CD4-positive, alpha-beta T cell treated with Interleukin-10 for 1 hour (primary cell): ENCODE measurements at places on chromosomes 6 and 20.

- DNase-seq = no peak
These were observed 55.4 kb downstream of the IPCEF1 start for GRCh38 chr6:154301086-154301625.

- no peak for DNase-seq
These were observed 136.8 kb upstream of the RNF24 start for GRCh38 chr20:4151991-4152695.

DNA sequence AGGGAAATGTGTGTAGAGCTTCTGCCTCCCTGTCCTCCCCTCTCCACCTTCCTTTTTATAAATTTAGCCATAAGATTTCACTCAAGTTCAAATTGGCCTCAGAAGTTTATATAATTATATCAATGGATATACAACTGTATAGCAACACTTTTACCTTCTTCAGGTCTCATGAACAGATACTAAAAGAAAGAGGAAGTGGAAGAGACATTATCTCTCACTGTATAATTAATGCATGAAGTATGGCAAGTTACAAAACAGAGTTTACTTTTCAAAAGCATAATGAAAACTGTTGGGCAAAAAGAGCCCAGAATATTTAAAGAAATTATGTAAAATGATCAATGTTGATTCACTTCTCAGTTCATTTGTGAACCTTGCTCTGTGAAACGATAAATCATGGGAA lies 99.7 kb downstream of the PDE7B start:
- DNase-seq = no peak

DNA sequence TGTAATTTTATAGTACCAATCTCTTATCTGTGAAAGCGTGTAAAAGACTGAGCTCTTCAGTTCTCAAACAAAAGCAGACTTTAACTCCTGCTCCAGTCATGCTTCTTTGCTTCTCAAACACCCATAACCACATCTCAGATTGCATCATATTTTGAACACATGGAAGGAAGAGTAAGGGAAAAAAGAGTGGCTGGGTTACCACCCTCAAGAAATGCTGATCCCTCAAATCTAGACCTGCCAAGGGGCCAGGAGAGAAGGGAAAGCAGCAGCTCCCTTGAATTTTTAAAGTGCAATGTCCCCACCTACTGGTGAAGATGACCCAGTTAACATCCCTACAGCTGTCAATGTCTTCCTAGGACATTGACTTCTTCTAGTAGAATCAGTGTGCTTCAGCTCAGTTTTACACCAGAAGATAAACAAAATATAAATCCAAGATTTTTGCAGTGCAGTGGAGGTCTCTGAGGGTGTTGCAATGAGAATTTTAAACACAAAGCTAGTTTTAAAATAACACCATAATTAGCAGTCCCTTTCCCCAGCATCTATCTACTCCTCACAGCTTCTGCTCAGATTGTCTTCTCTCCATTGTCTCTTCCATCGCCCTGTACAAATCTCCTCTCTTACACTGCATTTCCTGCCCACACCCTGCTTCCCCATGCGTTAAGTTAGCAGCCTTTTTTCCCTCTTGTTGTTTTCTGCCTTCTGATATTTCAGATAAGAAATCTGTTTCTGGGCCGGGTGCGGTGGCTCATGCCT lies 22.6 kb upstream of the HLA-DQB2 start:
- peak; percentile 61 for DNase-seq

DNA sequence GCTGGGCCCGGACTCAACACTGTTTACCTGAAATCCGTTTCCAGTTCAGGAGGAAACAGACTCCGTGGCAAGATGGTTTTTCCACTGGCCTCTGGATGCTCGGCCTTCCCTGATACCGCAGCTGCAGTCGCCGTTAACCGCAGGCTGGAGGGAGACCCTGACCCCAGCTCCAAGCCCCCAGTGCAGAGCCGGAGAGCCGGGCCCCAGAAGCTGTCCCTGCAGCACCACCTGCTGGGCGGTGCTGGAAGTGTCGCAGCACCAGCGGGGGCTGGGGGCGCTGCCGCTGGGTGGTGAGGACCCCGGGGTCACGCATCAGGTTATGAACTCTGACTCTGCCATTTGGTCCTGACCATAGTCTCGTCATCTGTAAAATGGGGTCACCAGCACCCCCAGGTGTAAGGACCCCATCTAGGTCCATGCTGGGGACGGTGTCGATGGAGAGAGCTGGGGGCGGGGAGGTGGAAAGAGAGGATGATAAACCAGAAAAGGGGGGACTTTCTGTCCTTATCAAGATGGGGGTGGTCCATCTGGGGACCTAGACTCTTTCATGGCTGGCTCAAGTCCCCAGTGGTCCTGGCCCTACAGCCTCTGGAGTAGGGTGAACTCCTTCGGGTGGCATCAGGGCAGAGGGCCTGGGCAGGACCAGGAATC lies 20.8 kb upstream of the CHRNA4 start:
- DNase-seq = peak; percentile 25

- DNase-seq = peak; percentile 39
These were observed 84.2 kb downstream of the TRERF1 start for GRCh38 chr6:42367353-42368011.

- DNase-seq = no peak
These were observed 5.1 kb downstream of the PRRT1 start for GRCh38 chr6:32146687-32147086.

DNA sequence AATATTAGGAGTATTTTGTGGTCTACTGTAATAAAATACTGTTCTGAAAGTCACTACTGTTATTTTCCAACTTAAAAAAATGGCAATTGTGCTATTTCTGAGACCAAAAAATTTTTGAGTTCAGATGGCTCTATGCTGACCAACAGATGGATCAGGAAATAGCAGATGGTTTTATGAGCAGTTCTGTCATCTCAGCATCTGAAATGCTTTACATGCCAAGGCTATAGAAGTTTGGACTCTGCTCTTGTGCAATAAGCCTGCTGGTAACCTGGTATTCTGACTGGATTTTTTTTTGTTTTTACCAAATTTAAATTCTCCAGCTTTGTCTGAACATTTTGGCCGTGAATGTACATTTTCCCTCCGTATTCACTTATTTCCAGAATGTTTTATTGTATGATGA lies 1127.5 kb downstream of the GRIK2 start:
- no peak for DNase-seq

GRCh38 chr6:13859871-13860555 lies 45.7 kb upstream of the MCUR1 start:
- no peak for DNase-seq

GRCh38 chr6:4180652-4181255 lies 45.4 kb upstream of the ECI2 start:
- DNase-seq = peak; percentile 2

DNA sequence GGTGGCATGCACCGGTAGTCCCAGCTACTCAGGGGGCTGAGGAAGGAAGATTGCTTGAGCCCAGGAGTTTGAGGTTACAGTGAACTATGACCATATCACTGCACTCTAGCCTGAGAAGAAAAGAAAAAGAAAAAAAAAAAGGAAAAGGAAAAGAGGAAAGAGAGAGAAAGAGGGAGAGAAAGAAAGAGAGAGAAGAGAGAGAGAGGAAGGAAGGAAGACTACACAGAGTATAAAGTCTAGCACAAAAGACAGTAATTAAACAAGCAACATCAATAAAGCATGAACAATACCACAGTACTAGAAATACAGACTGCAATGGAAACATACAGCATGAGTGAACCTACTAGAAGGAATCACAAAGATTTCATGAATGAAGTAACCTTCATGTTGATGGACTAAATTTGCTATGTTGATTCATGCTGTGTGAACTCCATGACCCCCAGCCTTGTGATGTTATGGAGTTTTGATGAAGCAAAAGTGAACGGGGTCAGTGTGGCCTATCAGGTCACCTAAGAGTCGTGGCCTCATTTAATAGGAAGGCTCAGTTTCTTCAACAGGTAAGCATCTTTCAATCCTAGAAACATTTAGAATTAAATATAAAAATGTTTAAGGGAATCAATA lies 57.6 kb downstream of the NUDT3 start:
- DNase-seq = no peak

- DNase-seq = no peak
These were observed 61.6 kb downstream of the MDGA1 start for GRCh38 chr6:37636116-37636515.

DNA sequence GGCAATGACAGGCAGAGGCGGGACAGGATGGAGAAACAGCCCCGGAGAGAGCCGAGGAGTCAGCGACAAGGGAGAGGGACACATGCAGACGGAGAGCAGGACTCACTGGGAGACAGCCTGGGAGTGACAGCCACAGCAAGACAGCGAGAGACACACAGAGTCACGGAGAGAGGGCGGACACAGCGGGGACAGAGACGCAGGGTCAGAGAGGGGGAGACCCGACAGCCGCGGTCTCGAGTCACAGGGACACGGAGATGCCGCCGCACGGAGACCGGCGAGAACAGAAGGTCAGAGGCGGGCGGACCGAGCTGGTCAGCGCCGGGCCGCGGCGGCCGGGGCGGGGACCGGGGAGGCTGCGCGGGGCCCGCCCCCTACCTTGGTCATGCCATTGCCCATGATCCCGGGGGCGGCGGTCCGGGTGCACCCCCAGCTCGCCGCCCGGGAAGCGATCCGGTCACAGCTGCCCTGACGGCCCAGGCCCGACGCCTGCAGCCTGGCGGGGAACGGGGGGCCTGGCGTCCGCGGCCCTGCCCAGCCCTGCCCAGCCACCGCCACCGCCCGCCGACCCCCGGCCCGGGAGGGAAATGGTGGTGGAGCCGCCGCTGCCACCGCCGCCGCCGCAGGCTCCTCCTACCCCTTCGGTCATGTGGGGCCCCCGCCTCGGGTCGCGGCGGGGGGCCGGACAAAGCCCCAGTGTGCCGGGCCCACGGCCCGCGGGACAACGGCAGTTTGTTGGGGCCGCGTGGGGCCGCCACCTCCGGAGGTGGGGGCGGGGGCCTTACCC lies at the start of the genes DUSP15 and TTLL9:
Gene DUSP15, minus strand, starts transcription at position 586 of the 784 bp plus-strand sequence. Its CDS starts 190 bp downstream, at position 396.
Gene TTLL9, plus strand, starts transcription at position 693 of the 784 bp plus-strand sequence. CDS start 493 bp downstream, outside the sequence.
- DNase-seq = no peak

DNA sequence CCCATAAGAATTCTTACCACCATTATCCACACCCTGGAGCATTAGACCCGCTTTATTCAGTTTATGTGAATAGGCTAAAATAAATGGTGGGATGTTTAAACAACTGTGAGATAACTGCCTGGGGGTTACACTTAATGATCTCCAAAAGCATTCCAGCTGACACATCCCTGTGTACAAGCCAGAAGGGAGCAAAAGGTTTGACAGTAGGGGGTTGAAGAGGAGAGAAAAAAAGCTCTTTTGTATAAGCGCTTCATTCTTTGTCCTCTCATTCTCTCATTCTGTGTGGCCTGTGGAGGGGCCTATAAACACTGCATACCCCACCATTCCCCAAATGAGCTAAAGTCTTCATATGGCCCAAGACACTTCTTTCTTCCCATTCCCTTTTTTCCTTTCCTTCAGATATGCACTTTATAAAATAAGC lies 30.8 kb upstream of the COL21A1 start:
- DNase-seq = no peak

DNA sequence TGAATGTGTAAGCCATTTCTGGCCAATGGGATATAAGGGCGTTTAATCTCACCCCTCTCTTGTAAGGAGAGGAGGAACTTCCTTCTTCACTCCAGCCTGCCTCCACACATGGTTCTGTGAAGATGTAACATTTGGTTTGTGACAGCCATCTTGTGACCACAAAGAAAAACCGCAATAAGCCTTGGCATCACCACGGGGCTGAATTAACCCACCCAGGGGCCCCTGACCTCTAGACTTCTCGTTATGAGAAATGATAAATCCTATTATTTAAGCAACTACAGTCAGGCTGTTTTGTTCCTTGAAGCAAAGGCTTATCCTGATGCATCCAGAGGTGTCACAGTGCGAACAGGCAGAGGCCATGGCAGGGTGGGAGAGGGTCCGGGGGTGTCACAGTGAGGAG lies 139.7 kb downstream of the CDC5L start:
- no peak for DNase-seq

DNA sequence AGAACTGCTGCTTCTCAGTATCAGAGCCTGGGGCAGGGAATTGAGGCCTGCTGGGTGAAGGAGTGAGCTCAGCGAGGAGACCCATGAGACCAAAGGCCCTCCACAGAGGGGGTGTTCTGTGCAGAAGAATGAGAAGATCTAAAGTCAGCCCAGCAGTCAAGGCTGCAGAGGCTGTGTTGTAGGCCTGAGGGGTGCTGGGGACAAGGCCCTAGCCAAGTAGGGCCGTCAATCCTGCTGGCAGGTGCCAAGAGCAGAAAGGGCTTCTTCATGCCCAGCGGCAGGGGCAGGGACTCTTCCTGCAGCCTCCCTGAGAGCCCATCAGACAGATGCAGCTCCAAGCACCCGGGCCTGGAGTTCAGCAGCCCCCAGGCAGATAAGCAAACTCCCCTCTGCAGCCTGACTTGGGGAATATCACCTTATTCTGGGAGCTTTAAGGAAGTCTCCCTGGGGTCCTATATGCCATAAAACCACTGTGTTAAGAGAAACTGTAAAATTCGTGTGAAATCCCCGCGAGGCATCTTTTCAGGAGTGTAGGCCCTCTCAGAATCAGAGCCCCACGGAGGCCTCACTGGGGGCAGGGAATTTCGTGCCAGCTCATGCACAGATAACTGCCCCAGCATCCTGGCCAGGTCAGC lies 9.0 kb downstream of the CCDC167 start:
- DNase-seq = no peak

DNA sequence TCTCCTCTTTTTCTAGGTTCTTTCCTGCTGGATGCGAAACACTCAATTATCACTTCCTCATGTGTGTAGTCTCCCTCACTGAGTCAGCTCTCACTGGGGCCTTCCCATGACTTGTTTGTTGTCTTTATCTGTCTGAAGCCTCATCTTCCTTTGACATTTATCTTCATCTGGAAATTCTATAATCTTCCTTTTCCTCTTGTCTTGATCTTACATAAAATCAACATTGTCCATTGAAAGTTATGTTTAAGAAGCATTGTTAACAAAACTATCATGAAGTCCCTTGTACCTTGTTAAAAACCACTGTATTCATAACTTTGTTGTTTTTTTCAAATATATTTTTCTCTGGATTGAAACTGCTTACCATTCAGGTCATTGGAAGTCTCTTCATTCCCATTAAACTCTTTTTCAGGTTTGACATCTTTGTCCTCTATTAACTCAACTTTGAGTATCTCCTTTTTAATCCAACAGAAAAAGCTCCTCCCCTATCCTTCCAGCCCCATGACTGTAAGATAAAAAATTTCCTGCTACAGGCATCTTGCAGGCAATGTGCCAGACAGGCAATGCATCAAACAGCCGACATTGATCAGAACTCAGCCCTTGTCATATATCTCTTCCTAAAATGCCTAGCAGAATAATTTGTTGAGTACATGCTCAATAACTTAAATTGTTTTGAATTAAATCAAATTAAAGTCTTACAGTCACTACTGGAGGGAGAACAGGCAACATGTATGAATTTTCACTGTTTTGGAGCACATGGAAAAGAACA lies 34.8 kb downstream of the MYLIP start:
- DNase-seq = no peak

GRCh38 chr6:68400396-68400795 lies 234.7 kb upstream of the ADGRB3 start:
- DNase-seq = no peak

DNA sequence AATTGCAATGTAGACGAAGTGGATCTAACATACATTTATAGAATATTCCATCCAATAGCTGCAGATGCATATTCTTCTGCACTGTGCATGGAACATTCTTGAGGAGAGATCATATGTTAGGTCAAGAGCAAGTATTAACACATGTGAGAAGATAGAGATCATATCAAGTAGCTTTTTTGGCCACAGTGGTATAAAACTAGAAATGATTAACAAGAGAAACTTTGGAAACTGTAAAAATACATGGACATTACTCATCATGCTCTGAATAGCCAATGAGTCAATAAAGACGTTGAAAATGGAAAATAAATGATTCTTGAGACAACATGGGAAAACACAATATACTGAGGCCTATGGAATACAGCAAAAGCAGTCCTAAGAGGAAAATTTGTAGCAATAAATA lies 94.2 kb downstream of the STXBP5 start:
- no peak for DNase-seq
